ENCODE measurements at places on chromosomes 4 and X.

DNA sequence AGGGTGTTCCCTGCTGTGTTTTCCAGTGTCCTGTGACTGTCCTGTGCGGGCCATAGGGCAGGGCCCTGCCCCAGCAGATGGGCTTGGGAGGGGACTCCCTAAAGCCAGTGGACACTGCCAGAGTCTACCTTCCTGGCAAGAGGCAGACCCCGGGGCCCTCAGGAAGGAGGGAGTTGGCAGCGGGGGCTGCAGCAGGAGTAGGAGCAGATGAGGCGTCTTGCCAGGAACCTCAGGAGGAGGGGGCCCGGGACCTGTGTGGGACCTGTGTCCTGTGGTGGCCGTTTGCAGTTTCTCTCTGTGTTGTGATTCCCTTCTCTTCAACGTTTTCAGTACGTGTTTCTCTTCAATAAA, 3.8 kb downstream of the PNMA3 start:
- DNase-seq, result no peak

GRCh38 chr4:123397144-123398065, 810 bp downstream of the SPRY1 start:
- no peak for DNase-seq

DNA sequence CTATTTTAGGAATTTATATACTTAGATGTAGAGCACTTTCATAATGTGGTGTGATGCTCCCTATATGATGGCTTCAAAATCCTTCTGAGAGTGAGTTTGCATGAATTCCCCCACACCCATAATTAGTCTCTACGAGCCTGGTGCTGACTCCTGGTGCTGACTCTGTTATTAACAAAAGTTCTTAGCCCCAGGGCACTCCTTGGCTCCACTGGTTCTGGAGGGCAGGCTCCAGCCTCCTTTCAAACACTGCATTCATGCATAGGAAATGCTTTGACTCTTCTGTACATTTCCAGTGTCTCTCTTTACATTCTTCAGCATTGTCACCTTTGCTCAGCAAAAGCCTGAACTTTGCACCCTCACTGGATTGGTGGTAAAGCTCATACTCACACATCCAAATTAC, 64.0 kb downstream of the LNX1 start:
- no peak for DNase-seq

DNA sequence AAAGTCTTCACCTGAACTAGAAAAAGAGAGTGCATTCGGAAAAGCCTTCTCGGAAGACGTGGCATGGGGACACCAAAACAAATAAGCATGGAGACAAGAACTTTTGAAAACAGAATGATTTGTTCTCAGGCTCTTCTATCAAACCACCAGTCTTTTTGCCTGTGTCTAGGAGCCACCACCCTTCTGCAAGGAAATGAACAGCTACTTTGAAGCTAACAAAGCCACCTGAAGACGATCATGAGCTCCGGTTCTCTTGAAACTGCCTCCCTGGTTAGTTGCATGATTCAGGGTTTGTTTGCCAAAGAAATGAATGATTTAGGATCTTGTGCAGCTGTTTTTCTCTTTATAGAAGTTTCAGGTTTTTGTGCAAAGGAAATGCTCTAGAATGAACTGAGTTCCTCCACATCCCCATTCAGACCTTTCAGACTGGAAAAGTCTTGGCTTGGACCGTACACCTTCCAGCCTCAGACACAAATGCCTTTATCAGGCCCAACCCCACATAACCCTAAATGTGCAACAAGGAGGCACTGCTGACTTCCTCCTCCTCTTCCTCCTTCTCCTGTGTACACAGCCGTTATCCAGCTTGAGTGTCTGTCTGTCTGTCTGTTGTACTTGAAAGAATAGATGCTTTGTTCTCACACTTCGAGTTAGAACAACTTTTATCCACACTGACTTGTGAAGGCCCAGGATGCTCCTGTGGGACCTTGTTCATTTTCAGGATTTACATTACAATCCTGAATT, 334.8 kb upstream of the KLF3 start:
- no peak for DNase-seq

GRCh38 chr4:164937576-164938270, 39.7 kb downstream of the TRIM61 start:
- DNase-seq, result no peak

DNA sequence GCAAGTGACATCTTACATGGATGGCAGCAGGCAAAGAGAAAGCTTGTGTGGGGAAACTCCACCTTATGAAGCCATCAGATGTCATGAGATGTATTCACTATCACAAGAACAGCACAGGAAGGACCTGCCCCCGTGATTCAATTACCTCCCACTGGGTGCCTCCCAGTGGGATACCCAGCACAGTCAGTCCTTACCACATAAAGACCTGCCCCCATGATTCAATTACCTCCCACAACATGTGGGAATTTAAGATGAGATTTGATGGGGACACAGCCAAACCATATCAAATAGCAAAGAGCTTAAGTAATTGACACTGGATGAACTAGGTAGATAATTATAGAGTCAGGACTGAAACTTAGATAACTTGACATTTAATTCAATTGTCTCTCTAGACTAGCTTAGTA, 85.6 kb downstream of the SLIT2 start:
- no peak for DNase-seq

- DNase-seq, result peak; percentile 45
Measured at GRCh38 chrX:107731831-107732502, 43.6 kb downstream of the TSC22D3 start.

DNA sequence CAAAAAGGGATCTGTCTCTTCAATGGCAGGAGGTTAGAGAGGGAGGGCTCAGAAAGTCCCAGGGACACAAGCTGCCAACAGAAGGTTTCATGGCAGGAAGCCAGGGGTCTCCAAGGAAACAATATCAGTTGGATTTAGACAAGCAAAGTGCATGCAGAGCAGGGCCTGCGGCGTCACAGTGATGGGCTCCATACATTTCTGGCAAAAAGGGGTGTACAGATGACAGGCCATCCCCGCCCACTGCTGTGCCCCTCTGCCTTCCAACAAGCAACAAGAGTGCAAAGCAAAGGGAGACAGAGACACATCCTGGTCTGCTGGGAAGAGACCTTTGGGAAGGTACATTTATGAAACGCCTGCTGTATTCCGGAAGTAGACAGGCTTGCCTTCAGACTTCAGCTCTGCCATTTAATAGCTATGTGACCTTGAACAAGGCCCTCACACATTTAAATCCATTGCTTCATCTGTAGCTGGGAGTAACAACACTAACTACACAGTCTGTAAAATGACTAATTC, 121.2 kb downstream of the AFAP1 start:
- no peak for DNase-seq
